Urinary bladder (tissue), 4 donors: ENCODE measurements at places on chromosomes 3 and 15.

GRCh38 chr3:20646425-20646824 lies 460.4 kb upstream of the SGO1 start:
- DNase-seq = no peak

DNA sequence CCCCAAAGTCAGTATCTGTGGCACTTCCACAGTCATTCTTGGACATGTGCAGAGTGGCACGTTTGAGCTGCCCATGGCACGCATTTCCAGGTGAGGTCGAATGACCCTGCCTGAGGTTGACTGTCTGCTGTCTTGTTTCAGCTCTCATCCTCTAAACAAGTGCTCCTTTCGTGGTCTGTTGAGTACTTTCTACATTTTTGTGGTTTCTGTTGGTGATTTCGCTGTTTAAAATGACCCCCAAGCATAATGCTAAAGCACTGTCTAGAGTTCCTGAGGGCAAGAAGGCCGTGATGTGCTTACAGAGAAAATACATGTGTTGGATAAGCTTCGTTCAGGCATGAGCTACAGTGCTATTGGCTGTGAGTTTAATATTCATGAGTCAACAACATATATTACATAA lies 40.0 kb upstream of the SAMMSON start:
- DNase-seq = no peak

DNA sequence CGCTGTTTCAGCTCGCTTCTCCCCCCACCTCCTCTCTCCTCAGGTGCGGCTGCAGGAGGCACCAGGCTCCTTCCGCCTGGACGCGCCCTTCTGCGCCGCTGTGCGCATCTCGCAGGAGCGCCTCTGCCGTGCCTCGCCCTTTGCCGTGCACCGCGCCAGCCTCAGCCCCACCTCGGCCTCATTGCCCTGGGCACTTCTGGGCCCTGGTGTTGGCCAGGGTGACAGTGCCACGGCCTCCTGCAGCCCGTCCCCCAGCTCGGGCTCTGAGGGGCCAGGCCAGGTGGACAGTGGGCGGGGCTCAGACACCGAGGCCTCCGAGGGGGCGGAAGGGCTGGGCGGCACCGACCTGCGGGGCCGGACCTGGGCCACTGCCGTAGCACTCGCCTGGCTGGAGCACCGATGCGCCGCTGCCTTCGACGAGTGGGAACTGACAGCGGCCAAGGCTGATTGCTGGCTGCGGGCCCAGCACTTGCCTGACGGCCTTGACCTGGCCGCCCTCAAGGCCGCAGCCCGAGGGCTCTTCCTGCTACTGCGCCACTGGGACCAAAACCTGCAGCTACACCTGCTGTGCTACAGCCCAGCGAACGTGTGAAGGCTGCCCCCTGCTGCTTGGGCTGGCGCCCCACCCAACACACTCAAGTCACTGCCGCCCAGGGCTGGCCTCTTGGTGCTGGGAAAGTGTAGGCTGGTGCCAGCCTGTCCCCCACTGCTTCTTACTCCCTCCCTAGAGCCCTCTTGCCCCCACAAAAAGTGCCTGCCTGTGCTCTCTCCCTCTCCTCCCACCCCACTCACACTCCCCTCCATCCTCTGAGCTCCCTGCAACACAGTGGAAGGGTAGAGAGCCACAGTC lies 7.1 kb downstream of the ALG3 start:
- no peak for DNase-seq

DNA sequence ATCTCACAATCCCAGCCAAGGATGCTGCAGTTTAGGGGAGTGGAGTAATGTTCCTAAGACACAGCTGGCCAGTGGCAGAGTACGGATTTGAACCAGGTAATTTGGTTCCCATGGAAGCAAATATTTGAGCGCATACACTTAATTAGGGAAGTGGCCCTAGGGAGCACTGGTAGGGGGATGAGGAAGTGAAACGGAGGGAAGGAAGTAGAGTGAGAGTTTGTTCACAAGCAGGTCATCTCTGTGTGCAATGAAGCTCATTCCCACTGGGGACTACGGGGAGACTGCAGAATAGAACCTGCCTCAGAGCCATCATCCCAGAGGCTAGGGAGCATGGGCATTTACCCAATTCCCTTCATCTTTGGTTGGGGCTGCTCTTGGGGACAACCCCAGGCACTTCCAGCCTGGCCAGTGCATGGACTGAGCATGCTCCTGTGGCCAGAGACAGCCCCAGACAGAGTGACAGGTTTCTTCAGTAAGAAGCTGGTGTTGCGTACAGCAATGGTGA lies 317.2 kb upstream of the PROK2 start:
- no peak for DNase-seq

DNA sequence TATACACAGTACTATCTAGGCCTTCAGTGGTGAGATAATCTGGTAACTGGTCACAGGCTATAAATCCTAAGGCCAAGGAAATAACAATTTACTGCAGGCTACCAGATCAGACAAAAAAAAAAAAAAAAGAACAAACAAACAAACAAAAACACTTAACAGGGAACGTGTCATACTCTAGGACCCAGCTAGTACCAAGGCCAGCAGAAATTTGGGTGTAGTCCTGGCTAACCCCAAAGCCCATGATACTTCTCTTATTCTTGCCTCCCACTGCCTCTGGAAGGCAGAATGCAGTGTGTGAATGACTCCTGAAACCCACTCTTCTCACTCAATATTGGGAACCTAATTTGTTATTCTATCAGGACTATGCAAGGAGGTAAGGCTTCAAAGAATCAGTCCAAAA lies 53.7 kb upstream of the ST3GAL6 start:
- DNase-seq = no peak

DNA sequence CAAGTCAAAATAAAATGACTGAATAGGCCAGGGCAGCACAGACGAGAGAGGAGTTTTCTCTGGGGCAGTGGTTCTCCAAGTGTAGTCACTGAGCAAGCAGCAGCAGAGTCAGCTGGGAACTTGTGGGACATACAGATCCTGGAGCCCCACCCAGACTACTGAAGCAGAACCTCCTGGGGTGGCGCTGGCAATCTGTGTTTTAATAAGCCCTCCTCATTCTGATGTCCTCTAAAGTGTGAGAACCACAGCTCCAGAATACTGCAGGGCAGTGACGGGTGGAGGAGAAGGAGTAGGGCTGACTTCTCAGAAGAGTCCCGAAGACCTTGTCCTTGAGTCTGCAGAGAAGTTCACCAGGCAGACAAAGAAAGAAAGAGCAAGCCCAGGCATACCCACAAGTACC lies 251.3 kb upstream of the HES1 start:
- DNase-seq = no peak

- DNase-seq = no peak
Measured at GRCh38 chr3:176992565-176992964, 204.7 kb downstream of the TBL1XR1 start.

GRCh38 chr3:12430086-12430485 lies 54.2 kb upstream of the TSEN2 start:
- DNase-seq = no peak

DNA sequence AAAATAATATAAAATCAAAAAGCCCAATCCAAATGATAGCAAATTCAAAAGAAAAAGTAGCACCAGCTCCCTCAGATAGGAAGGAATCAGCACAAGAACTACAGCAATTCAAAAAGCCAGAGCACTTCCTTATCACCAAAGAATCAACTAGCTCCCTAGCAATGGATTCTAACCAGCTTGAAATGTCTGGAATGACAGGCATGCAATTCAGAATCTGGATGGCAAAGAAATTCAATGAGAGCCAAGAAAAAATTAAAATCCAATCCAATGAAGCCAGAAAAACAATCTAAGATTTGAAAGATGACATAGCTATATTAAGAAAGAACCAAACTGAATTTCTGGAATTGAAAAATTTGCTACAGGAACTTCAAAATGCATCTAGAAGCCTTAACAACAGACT lies 1334.4 kb upstream of the ALCAM start:
- no peak for DNase-seq

- DNase-seq = no peak
Measured at GRCh38 chr15:76994971-76995945, at the start of gene PSTPIP1. Gene PSTPIP1, plus strand, starts transcription at chr15:76995126. Its CDS starts 448 bp downstream, at chr15:76995574.

- DNase-seq = no peak
Measured at GRCh38 chr3:122589297-122589696, 11.8 kb downstream of the PARP15 start.
